ENCODE measurements at places on chromosomes 5 and 9. TPM values are rescaled to one million over a fixed set of nuclear protein-coding genes. Genes with fewer than 3 reads are reported as not detected.

- no peaks in the 10 kb centered on the region for H3K36me3 ChIP-seq
- no peaks in the 10 kb centered on the region for H3K4me1 ChIP-seq
- no peaks in the 10 kb centered on the region for H3K27me3 ChIP-seq
- no peak overlapping the region for H3K27ac ChIP-seq
- H3K4me3 ChIP-seq = no peak overlapping the region
- no peak for DNase-seq
These were observed 71.2 kb upstream of the TBC1D2 start for GRCh38 chr9:98326459-98327248.

DNA sequence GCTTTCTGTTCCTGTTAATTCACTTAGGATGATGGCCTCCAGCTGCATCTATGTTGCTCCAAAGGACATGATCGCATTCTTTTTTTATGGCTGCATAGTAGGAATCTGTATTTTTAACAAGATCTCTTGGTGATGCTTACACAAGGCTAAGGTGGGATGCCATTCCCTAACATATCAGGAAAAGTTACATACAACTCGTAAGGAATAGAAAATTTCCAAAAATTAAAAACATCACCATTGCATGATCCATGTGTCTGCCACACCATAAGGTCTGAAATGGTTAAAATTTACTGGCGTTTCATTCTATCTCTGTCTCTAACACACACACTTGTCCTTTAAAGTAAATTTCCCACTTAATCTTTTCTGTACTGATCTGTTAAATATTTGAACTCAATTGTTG lies 608.4 kb downstream of the PRELID2 start:
- H3K36me3 ChIP-seq = no peaks in the 10 kb centered on the region
- no peak for DNase-seq
- H3K4me1 ChIP-seq = no peaks in the 10 kb centered on the region
- no peak overlapping the region for H3K27ac ChIP-seq
- H3K27me3 ChIP-seq = no peaks in the 10 kb centered on the region
- H3K4me3 ChIP-seq = no peak overlapping the region

DNA sequence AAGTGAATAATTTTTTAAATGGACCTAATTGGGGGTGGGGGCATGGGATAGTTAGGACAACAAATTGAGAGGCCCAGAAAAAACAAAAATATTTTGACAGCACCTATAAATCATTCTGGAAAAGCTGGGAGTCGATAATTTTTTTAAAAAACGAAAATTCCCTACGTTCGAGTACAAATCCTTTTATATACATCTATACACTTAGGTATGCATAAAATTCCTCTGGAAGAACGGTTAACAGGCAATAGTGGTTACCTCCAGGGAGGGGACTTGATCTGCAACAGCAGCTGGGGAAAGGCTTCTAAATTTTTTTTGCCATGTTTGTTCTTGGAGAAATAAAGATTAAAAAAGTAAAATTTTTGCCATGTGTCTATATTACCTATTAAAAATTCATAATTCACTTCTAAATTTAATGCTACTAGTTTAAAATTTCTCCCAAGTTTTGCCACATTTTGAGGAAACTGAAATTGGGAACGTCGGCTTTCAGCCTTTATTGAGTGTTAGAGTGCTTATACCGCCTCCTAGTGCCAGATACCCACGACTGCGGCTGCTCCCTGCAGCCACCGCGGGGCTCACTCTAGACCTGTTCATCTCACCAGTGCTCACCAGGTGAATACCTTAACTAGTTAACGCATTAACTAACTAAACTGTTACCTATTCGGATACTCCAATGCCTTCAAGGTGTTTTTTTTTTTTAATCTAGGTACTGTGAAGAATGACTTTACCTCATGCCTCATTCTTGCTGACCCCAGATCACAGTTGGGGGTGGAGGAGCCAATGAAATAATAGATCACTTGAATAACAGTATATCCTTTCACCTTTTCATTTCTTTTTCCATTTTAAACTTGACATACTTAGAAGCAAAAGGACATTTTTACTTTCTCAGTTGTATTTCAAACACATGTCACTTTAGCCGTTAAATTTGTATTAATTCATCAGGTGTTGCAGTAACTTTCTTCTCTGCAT lies 1.8 kb upstream of the BHMT start:
- no peak overlapping the region for H3K4me3 ChIP-seq
- H3K4me1 ChIP-seq = no peaks in the 10 kb centered on the region
- H3K27me3 ChIP-seq = peaks cover 8% of the 10 kb centered on the region
- H3K36me3 ChIP-seq = no peaks in the 10 kb centered on the region

Gene SLC31A2
- 19.9 TPM for total RNA-seq

Gene FLT4
- 90.9 TPM for total RNA-seq

Gene LHX2
- total RNA-seq = not detected

- H3K4me1 ChIP-seq = no peaks in the 10 kb centered on the region
- no peaks in the 10 kb centered on the region for H3K27me3 ChIP-seq
- no peak overlapping the region for H3K4me3 ChIP-seq
- no peak overlapping the region for H3K27ac ChIP-seq
- DNase-seq = no peak
- no peaks in the 10 kb centered on the region for H3K36me3 ChIP-seq
These were observed 26.5 kb downstream of the AFAP1L1 start for GRCh38 chr5:149298163-149298562.

DNA sequence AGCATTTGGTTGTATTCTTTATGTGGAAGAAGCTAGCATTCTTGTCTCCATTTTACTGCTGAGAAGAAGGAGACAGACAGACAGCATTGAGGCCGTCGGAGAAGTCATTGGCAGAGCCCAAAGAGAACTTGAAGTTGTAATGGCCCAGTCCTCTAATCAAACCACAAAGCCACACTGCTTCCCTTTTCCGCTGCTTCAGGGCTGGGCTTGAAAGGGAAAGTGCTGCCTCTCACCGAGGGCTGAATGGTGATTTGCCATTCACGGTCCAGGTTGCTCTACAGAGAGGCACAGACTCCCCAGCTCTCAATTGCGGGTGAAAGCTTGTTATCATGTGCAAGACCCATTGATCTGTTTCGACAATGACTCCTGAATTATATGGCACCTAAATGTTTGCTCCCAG lies 25.6 kb upstream of the POU4F3 start:
- H3K27ac ChIP-seq = no peak overlapping the region
- H3K4me3 ChIP-seq = no peak overlapping the region
- no peaks in the 10 kb centered on the region for H3K27me3 ChIP-seq

Gene PCDHGB3
- 6.0 TPM for total RNA-seq

Gene MELK
- 0.42 TPM for total RNA-seq

DNA sequence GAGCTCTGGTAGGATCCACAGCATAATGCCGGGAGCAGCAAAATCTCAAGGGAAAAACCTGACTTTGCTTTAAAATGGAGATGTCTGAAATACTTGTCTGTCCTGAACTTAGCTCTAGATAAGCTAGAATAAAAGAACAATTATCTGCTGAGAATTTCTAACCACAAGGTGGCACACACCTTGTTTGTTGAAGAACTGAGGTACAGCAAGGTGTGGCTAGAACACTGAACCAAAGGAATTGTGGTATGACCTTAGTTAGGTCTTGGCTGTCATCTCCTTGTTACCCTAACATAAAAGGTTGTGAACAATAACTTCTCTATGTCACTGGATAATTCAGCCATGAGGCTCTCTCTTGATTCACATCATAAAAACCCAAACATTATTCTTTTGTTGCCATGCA lies 72.3 kb upstream of the ANXA1 start:
- H3K27me3 ChIP-seq = no peaks in the 10 kb centered on the region
- H3K36me3 ChIP-seq = no peaks in the 10 kb centered on the region
- H3K4me1 ChIP-seq = peaks cover 3% of the 10 kb centered on the region
- no peak overlapping the region for H3K4me3 ChIP-seq
- DNase-seq = no peak

Gene IL4
- total RNA-seq = not detected

- no peak overlapping the region for H3K4me3 ChIP-seq
- no peaks in the 10 kb centered on the region for H3K36me3 ChIP-seq
- H3K4me1 ChIP-seq = peaks cover 32% of the 10 kb centered on the region
- DNase-seq = peak; percentile 90
- no peaks in the 10 kb centered on the region for H3K27me3 ChIP-seq
- H3K27ac ChIP-seq = peak overlapping the region; percentile 95
These were observed 420.8 kb upstream of the GRAMD2B start for GRCh38 chr5:126002222-126002897.

Gene SLC6A3
- 0.67 TPM for total RNA-seq

Gene SLC34A1
- total RNA-seq = not detected

DNA sequence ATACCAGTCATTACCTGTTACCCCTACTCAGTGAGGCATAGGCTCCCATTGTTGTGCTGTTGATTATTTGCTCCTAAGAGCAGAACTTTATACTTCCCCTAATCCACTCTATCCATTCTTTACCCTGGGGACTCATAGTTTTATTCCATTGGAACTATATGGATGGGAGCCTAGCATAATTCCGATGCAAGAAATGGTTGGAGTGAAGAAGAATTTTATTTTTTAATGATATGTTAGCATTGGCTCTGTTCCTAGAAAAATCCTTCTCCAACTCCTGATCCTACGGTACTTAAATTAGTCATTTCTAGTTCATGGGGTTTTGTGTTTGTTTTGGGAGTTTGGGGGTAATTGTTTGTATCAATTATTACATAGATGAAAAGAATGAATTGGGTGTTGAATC lies 191.5 kb downstream of the GOLPH3 start:
- no peak for DNase-seq
- H3K4me1 ChIP-seq = no peaks in the 10 kb centered on the region
- H3K27me3 ChIP-seq = no peaks in the 10 kb centered on the region
- no peak overlapping the region for H3K4me3 ChIP-seq
- H3K36me3 ChIP-seq = no peaks in the 10 kb centered on the region
- H3K27ac ChIP-seq = no peak overlapping the region

Gene HRH2
- total RNA-seq = 2.1 TPM

Gene DIPK1B
- 22.8 TPM for total RNA-seq

DNA sequence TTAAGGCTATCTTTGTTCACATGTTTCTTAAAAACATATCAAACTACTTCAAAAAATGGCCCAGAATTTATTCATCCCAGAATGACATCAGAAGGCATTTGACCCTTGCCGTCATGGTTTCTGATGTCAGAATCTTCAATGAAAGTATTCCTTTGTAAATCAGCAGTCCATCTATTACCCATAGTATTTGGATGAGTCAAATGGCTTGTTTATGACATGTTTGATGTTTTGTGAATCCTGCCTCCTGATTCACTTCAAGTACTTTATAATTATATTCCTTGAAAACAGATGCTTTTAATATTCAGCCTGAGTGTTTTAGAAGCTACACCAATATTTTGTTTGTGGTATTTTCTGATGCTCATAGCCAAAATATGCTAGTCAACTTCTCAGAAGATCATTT lies 200.8 kb upstream of the MEF2C start:
- no peak overlapping the region for H3K4me3 ChIP-seq
- no peaks in the 10 kb centered on the region for H3K4me1 ChIP-seq
- H3K36me3 ChIP-seq = no peaks in the 10 kb centered on the region
- DNase-seq = no peak

GRCh38 chr5:43685252-43685950 lies 82.4 kb downstream of the NNT start:
- no peak for DNase-seq
- H3K27me3 ChIP-seq = no peaks in the 10 kb centered on the region
- H3K36me3 ChIP-seq = no peaks in the 10 kb centered on the region
- no peak overlapping the region for H3K27ac ChIP-seq

DNA sequence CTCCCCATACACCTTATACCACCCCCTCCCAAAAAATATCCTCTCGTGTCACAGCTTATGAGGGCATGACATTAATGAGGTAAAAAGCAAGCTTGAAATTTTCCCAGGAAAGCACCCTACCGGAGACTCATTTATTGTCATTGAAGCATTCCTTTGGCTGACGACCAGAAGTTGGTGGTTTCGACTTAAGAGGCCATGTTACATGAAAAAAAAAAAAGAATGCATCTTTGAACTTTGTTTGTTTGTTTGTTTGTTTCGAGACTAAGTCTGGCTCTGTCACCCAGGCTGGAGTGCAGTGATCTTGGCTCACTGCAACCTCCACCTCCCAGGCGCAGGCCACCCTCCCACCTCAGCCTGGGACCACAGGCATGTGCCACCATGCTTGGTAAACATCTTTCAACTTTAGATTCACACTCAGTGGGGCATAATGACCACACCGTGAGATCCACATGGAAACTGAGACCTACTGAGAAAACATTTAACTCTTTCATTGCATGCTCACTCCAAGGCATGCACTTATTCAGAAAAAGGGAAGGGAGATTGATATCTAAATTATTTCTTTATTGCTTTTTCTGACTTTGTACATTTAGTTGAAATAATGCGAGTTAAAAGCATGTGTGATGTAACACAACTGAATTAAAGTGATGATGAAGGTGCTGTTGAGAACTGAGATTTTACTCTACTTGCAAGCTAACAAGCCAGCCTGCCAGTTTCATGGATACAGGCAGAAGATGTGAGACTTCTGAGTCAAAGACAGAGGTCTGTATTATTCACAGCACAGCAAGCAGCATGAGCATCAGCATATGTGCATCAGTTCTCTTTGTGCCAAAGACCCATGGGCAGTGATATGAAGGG lies 5.1 kb upstream of the RAB14 start:
- no peaks in the 10 kb centered on the region for H3K27me3 ChIP-seq
- no peak overlapping the region for H3K27ac ChIP-seq
- H3K4me3 ChIP-seq = no peak overlapping the region
- DNase-seq = no peak
- peaks cover 5% of the 10 kb centered on the region for H3K4me1 ChIP-seq

DNA sequence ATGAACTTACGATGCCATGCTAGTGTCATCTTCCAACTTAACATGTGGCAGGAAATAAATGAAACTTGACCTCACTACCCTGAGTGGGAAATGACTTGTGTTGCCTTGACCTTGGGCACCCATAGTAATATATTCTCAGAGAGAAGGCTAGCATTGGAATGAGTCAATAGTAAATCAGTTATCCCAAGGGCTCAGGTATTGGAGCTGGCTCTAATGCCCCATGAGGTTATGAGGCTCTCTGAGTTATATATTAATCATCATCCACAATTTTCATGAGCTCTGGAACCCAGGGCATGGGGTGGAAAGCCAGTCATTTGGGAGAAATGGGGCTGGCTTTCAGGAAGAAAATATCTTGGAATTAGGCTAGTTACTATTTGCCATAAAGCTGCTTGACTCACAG lies 42.4 kb upstream of the SMIM32 start:
- DNase-seq = no peak
- H3K27ac ChIP-seq = no peak overlapping the region
- no peak overlapping the region for H3K4me3 ChIP-seq
- H3K4me1 ChIP-seq = no peaks in the 10 kb centered on the region
- no peaks in the 10 kb centered on the region for H3K27me3 ChIP-seq

DNA sequence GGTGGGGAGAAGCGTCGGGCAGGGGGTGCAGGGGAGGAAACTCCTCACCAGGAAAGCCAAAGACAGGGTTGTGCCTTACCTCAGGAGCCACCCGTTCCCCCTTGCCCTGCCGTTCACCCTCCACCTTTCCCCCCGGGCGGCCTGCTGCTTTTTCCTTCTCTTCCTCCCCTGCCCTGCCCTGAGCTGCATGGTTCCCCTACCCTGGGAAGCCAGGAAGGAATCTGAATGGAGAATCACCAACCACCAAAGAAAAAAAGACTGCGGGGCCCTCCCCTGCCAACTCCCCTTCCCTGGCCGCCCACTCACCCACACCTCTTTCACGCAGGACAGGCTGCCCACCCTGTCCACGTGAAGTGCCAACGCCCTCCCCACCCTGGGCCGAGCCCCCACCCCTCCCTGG lies 820 bp upstream of the NFX1 start:
- peak overlapping the region; percentile 71 for H3K4me3 ChIP-seq
- no peaks in the 10 kb centered on the region for H3K27me3 ChIP-seq
- H3K4me1 ChIP-seq = peaks cover 29% of the 10 kb centered on the region

GRCh38 chr5:122532035-122532434 lies 220.0 kb downstream of the SNCAIP start:
- H3K36me3 ChIP-seq = no peaks in the 10 kb centered on the region
- DNase-seq = no peak
- H3K4me3 ChIP-seq = no peak overlapping the region

GRCh38 chr5:113176196-113176595 lies 199.6 kb downstream of the DCP2 start:
- no peak for DNase-seq
- H3K27ac ChIP-seq = no peak overlapping the region
- H3K36me3 ChIP-seq = no peaks in the 10 kb centered on the region
- H3K4me1 ChIP-seq = no peaks in the 10 kb centered on the region
- no peaks in the 10 kb centered on the region for H3K27me3 ChIP-seq

Gene CRAT
- total RNA-seq = 50.2 TPM

Gene NR4A3
- total RNA-seq = 3.0 TPM
